Effector memory CD4-positive, alpha-beta T cell (primary cell): ENCODE measurements at places on chromosomes 3 and 15.

DNA sequence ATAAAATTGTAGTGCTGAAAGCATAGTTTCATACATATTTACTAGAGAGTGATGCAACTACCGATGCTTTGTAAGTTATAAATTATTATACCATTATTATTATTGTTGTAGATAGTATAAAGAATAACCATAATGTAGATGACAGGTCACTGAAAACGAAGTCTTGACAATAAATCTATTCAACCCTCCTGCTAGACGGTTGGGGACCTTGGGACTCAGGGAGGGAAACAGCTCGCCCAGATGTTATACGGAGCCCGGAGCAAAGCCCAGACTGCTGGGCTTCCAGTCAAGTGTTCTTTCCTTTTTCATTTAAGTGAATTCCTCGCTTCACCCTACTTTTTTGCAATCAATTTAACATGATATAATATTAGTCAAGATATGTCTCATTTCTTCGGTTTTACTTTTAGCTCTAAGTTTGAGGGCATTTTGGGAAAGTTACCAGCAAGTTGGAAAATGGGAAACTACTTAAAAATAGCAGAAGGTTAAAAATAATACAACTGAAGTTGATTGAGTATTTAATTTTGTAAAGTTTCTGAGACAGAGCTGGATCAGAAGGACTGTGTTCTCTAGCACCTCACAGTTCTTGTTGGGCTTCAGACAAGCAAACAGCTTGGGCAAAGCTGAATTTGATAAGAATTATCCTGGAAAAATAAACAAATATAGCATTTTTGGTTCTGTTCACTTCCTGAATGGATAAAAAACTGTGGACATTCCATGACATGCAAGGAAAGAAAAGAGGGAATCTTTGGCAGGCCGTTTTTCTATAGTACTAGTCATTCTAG, 173.4 kb upstream of the TP63 start:
- no peak for DNase-seq

- no peak for DNase-seq
Measured at GRCh38 chr3:116263842-116264545, 181.3 kb downstream of the LSAMP start.

DNA sequence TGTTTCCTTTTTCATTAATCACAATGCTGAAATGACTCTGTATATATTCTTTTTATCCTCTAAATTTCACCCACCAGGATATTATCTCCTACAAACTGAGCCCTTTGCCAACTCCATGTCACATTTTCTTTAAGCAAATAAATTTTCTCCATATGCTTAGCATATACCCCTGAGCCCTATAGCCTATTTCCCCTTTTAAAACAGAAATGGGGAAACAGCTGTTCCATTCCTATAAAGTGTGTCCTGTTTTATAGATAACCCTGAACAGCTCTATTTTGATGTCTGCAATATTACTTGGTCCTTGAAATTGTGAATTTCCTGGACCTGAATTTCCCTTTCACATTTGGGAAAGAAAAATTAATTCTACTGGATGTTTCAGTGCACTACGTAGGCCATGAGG, 15.6 kb upstream of the FILIP1L start:
- no peak for DNase-seq

DNA sequence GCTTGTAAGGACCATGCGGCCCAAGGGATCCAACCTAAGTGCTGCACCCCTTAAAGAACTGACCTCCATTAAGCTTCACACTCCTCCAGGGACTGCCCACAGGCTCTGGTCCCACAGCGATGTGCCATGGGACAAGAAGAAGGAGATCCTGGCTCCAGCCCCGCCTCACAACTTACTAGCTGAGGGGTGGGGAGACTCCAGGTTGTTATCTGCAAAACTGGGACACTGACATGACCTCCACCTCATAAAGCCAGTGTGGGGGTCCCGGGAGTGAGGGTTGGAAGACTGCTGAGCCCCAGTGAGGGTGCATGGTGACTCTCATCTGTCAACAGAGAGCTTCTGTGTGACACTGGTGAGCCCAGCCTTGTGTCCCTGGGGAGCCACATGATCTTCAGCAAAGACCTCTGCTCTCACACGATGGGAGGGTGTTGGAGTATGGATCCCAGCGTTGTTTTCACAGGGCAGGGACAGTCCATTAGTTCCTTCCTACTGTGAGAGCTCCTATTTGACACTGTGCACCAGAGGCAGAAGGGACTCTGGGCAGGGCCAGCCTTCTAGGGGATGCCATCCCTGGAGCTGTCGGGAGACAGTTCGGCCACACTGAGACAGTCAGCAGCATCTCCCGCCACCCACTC, 26.7 kb downstream of the EAF1 start:
- DNase-seq: no peak

DNA sequence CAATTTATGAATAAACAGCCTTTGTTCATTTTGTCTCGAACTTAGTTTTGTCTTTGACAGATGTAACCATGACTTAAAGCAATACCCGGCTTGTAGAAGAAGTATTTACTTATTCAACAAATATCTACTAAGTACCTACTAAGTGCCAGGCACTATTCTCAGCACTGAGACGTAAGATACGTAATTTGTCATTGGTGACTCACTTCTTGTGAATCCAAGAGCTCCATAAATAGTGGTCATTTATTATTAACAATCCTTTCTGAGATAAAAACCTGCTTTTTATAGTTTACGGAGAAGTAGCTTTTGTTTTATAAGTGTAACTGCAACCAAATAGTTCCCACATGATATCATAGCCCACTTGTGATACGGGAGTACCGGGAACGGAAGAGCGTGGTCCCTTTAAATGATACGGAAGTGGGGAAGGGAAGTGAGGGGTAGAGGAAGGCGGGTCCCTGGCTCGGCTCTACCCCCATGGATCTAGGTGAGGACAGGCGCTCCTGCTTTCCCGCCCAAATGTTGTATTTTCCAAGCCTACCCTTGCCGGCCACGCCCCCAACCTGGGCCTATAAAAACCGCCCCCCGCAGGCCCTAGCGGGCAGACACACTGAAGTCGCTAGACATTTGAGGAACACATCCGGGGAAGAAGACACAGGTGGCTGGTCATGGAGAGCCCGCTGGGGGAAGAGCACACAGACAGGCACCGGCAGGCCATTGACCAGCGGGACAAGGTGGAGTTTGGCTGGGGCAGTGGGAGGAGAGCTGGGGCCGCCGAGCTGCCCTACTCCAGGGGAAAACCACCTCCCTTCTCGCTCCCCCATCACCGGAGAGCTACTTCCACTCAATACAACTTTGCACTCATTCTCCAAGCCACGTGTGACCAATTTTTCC, at the start of gene SAMMSON:
Gene SAMMSON, plus strand, starts transcription at position 594 of the 888 bp plus-strand sequence.
- no peak for DNase-seq

DNA sequence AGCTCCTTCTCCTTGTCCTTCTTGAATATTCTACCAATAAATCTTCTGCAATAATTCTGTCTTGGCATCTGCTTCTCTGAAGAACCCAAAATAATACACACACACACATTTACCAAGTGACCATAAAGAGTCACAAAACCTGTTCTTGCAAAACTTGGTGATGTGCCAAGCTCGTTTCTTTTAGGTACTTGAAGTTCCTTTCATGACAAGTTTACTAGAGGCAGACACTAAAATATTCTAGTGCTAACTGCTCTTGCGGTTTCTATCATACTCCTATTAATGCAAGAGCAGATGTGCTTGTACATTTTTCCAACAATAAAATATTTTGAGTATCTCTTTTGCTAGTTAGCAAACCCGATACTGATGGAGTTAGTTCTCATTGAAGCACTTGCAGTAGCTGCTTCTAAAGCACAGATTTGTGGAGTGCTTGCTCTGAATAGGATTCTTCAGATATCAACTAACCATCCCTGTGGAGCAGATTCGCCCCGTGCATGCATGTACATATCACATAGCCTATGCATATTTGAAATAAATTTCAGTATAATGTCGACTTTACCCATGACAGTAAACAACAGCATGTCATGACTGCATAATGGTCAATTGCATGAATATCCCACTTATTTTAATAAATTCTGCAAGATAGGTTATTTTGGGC, 23.2 kb downstream of the HHLA2 start:
- no peak for DNase-seq

GRCh38 chr15:66701422-66702034, 508 bp upstream of the SMAD6 start:
- no peak for DNase-seq
